ENCODE measurements at places on chromosomes 1 and 21.

DNA sequence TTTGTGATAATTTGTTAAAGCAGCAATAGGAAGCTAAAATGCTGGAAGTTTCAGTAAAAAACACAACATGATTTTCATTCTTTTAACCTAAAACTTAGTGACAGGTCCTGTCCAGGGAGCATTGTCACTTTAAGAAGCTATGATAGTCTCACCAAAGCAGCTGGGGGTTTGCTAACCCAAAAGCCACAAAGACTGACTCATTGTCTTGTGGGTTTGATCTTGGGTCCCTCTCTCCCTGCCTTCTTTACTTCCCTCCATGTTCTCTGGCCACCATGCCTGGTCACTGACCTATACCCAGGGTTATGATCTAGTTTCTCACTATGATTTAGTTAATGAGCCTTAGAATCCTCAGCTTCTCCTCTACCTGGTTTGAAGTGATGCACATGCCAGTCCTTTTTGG is 213.5 kb upstream of the PTGFR start:
- DNase-seq: no peak

- DNase-seq: no peak
These were observed 80.6 kb upstream of the RAVER2 start for GRCh38 chr1:64664299-64664698.

- DNase-seq: no peak
These were observed 56.7 kb downstream of the AKT3 start for GRCh38 chr1:243793298-243793697.

DNA sequence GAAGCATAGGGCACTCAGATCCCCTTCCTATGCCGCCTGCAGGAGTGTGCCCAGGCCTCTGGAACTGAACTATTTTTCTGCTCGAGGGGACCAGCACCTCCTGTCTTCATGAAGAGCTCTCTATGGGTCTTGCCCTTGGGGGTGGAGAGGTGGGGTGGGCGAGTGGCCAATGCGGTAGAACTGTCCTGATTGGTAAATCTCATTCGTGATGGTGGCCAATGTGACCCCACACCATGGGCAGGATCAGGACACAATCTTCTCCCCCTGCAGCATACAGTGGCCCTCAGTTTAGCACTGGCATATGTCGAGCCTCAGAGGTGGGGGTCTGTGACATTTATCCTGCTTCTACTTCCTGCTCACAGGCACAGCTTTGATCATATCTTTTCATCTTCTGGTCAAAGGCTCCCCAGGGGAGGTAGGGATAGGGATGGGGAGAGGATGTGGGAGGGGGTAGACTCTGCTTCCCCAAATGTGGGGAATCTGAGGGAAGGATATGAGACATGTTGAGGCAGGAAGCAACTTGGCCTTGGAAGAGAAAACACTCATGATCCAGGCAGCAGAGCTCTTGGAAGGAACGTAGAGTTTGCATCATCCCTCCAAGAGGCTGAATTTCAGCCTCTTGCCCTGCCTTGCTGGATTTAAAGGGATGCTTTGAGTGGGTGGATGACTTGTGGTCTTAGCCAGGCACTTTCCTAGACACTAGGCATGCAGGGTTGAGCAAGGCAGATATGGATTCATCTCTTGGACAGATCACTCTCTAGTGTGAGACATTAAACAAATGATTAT is 81.8 kb downstream of the LAMC2 start:
- DNase-seq: no peak

DNA sequence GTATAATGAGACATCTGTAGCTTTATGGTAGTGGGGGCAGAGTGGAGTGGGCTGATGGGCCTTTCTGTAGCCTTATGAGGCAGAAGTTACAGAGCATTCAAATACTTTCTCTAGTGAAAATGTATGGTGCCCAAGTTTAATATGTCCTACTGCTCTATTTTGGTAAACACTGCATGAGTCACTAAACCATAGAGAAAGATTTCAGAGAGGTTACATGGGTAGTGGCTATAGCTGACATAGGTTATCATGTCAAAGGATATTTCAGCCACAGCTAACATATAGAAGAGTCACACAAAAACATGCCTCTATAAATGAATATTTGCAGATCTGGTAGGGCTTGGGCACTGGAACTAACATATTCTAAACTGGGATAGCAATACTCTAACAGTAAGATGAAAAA is 212.4 kb upstream of the USP25 start:
- no peak for DNase-seq

DNA sequence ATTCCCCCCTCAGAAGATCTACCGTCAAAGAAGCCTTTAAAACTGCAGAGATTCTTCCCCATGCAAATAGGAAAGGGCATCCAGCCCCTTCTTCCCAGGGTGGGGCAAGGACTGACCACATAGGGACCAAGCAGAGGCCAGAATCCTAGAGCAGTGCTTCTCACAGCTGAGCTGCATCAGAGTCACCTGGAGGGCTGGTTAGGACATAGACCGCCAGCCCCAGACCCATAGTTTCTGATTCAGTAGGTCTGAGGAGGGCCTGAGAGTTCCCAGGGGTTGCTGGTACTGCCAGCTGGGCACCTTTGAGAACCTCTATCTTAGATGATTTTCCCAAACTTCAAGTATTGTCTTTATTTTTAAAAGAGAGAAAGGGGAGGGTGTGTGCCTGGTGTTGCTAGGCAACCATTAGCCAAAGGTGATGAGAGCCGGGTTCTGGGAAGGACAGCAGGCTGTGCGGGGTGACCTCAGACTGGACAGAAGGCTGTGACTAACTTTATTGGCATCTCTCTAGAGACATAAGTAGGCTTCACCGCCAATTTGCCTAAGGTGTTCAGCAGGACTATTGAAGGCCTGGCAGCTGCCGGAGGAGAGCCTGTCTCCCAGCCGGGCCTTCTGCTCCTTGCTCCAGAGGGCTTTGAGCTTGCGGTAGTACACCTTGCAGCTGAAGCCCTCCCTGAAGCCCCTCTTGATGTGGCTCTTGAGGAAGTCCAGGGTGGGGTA is 3.0 kb downstream of the SPATA46 start:
- no peak for DNase-seq

DNA sequence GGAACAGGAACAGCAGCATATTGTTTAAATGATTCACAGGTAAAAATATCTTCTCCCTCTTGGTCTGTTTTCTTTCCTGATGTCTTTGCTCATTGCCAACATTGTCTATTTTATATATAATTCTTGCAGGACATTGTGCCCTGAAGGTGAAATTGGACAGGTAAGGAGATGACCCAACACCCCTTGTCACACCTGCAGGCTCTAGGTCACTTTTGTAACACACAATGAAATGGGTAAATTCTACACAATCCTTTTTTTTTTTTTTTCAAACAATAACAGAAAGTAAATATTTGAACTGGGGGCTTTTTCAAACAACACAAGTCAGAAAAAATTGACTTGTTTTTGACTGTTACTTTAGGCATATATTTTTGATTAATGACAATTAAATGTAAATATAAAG is 62.9 kb upstream of the ERG start:
- no peak for DNase-seq

- DNase-seq: peak; percentile 63
These were observed 63.2 kb downstream of the SYDE2 start for GRCh38 chr1:85137660-85138059.

All from NCI-H1436 treated with DMSO at 0.1 percent for 48 hours (cell line).